ENCODE measurements at places on chromosomes 16 and 17.

DNA sequence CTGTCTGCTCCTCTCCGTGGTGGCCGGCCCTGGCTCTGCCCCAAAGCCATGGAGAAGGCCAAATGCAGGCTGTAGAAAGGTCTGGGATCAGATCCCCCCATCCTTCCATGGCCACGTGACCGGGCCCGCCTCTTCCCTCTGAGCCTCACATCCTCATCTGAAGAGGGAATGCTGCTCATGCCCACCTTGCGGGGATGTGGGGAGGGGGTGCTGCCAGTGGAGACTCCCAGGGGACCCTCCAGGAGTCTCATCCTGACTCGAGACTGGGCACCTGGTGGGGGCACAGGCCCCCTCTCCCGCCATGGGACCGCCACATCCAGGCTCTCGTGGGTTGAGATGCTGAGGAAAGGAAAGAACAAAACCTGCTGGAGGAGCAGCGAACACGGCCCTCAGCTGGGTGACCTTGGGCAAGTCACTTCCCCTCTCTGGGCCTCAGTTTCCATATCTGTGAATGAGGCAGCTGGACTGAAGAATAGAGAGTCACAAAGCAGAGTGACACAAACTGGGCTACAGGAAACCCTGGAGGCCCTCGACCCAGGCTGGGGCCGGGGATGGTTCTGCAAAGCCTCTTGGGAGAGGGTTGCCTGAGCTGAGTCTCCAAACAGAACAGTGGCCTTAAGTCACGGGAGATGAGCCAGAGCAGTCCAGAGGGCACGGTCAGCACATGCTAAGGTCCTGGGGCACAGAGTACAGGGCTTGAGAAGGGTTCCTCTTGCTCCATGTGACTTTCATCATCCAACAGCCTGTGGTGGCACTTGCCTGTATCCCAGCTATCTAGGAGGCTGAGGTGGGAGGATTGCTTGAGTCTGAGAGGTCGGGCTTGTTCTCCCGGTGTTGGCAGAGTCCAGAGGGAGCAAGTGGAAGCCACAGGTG is 30.1 kb downstream of the SOCS1 start:
- peak overlapping the region; percentile 99 for H3K27ac ChIP-seq
- H3K27me3 ChIP-seq = no peaks in the 10 kb centered on the region
- DNase-seq = no peak
- peaks cover 3% of the 10 kb centered on the region for H3K36me3 ChIP-seq
- H3K4me1 ChIP-seq = peaks cover 89% of the 10 kb centered on the region

DNA sequence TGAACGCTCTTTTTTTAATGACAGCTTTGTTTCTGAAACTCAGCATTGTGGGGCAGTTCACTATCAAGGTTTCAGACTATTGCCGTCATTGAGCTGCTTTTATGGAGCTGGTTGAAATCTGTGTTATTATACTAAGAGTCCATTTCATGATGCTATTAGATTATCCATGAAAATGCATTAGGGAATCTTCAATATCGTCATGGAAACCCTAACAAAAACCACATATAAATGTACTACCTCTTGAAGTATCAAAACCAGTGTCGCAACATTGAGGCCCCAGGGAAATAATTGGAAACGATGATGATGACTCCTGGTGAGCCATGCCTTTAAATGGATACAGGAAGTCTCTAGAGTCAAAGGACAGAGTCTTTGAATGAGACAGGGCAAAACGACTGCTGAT is 231.6 kb upstream of the CPHXL start:
- H3K4me1 ChIP-seq = no peaks in the 10 kb centered on the region
- no peak overlapping the region for H3K27ac ChIP-seq
- H3K4me3 ChIP-seq = no peak overlapping the region
- no peaks in the 10 kb centered on the region for H3K36me3 ChIP-seq
- DNase-seq = no peak

DNA sequence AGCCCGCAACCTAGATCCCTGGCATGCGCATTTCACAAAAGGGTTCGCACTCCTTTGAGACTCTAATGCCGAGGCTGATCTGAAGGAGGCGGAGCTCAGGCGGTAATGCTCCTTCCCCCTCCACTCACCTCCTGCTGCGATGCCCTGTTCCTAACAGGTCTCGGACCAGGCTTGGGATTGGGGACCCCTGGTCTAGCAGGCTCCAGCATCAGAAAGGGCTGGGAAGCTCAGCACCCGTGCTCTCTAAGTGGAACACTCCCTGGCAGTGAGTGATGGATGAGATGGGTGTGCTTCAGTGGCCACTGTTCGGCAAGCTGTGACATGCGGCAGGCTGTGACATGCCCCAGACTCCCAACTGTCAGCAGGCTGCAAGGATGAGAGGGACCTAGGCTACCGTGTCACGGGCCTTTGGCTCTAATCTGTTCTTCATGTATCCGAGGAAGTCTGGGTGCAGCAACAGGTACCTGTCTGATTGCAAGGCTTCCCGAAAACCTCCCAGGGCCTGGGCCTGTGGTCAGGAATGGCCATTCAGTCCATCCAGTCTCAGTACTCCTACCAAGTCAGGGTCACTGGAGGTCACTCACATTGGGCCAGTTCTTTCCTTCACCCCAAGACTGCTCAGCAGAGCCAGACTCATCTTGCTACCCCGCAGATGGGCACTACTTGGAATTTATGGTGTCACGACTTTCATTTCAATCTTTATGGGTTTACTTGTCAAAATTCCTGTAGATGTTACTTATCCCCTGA is 1.3 kb upstream of the ST6GALNAC2 start:
- no peak overlapping the region for H3K4me3 ChIP-seq
- H3K27ac ChIP-seq = no peak overlapping the region
- H3K4me1 ChIP-seq = peaks cover 18% of the 10 kb centered on the region
- peaks cover 99% of the 10 kb centered on the region for H3K27me3 ChIP-seq
- no peaks in the 10 kb centered on the region for H3K36me3 ChIP-seq

GRCh38 chr16:67544844-67545664 is 16.4 kb downstream of the RIPOR1 start:
- no peaks in the 10 kb centered on the region for H3K27me3 ChIP-seq
- no peak overlapping the region for H3K4me3 ChIP-seq
- H3K4me1 ChIP-seq = peaks cover 75% of the 10 kb centered on the region
- peak overlapping the region; percentile 24 for H3K27ac ChIP-seq
- no peak for DNase-seq
- H3K36me3 ChIP-seq = peaks cover 31% of the 10 kb centered on the region

DNA sequence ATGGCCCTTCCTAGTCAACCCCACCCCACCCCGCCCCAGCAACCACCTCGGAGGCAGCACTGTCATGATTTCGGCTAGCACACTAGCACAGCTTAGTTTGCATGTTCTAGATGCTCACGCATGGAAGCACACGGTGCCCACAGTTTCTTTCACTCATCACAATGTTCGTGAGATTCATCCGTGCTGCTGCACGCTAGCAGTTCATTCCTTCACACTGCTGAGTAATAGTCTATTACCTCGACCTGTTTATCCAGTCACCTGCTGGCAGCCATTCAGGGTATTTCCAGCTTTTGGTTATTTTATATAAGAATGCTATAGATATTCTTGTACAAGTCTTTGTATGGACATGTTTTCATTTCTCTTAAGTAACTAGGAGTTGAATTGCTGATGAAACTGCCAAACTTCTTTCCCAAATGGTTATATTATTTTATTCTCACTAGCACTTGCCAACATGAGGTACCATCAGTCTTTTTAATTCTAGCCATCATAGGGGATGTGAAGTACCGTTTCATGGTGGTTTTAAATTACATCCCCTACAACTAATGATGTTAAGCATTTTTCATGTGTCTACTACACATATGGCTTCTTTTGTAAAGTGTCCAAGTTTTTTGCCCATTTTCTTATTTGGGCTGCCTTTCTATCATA is 75.7 kb downstream of the CYTH1 start:
- peaks cover 62% of the 10 kb centered on the region for H3K36me3 ChIP-seq
- no peaks in the 10 kb centered on the region for H3K27me3 ChIP-seq

All from activated naive CD4-positive, alpha-beta T cell treated with anti-CD3 and anti-CD28 coated beads, Interleukin-2, amount 10 ng/mL, durations not matched to agents 7 days and 5 days (primary cell).